Posterior vena cava (tissue), 2 donors: ENCODE measurements at places on chromosomes 1 and 21.

- DNase-seq: no peak
These were observed 71.5 kb downstream of the USP24 start for GRCh38 chr1:55143684-55144083.

DNA sequence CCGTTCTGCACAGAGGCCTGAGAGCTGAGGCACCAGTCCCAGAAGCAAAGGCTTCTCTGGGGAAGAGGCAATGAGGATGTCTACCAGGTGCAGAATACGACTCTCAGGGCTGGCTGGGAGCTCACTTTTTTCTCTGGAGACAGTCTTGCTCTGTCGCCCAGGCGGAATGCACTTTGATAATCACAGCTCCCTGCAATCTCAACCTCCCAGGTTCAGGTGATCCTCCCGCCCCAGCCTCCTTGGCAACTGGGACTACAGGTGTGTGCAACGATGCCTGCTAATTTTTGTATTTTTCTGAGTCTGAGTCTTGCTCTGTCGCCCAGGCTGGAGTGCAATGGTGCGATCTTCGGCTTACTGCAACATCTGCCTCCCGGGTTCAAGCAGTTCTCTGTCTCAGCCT, 17.6 kb downstream of the NADK start:
- no peak for DNase-seq

DNA sequence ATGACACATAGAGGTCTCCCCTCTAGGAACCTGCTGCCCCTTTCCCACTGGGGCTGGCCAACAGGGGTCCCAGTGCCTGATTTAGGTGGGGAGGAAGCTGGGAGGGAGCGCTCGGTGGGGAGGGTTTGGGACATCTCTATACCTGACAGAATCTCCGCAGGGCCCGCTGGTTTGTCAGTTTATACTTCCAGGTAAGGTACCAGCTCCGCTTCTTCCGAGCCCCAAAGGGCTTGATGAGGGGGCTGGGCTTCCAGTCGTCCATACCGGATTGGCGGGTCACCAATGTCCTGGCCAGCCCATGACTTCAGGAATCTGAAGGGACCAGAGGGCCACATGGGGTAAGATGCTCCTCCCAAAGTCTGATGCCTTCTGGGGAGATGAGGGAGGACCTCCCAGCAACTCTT, 672 bp downstream of the POMGNT1 start:
- DNase-seq: no peak

DNA sequence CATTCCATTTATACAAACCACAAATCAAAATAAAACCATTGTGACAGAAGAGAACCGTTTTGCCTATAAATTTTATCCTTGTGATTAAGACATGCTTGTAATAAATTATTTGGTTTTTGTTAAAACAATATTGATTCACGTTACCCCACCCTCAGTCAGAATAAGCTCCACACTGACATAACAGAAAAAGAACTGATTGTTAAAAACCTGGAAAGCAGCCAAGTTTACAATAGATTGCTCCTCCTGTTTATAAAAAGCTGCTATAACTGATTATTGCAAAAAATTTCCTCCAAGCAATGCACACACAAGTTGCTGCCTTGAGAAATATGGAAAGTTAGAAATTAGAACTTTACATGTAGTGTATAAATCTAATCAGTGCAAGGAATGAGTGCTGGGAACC, 263.5 kb downstream of the SETD4 start:
- no peak for DNase-seq

- no peak for DNase-seq
These were observed 11.9 kb downstream of the PIGV start for GRCh38 chr1:26799479-26800142.

DNA sequence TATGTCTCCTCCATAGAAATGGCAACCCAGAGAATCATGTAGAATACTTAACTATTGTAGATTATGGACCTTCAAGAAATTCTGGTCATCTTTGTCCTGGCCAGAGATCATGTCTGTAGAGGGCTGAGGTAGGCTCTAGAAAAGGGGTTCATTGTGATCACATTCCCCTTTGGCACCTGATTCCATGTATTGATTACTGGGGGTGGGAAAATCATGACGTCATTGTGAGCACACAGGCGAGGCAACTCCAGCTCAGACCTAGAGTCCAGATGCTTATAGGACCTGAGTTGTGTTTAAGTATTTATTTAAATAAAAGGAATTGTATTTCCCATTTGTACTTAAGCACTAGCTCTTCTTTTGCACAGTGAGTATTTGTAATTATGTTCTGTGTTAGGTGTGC, 93.1 kb downstream of the OSBPL9 start:
- DNase-seq: no peak

- no peak for DNase-seq
These were observed 38.6 kb upstream of the ADAMTS1 start for GRCh38 chr21:26883768-26884167.

DNA sequence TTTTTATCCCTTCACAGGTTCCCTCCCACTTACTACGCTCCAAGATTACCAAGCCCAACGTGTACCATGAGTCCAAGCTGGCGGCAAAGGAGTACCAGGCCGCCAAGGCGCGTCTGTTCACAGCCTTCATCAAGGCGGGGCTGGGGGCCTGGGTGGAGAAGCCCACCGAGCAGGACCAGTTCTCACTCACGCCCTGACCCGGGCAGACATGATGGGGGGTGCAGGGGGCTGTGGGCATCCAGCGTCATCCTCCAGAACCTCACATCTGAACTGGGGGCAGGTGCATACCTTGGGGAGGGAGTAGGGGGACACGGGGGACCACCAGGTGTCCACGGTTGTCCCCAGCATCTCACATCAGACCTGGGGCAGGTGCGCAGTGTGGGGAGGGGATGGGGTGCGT, 65.7 kb downstream of the POFUT2 start:
- no peak for DNase-seq

- DNase-seq: no peak
These were observed 19.7 kb downstream of the ACBD6 start for GRCh38 chr1:180482425-180483275.

- peak; percentile 64 for DNase-seq
These were observed 40.8 kb downstream of the CDK18 start for GRCh38 chr1:205545001-205545919.

DNA sequence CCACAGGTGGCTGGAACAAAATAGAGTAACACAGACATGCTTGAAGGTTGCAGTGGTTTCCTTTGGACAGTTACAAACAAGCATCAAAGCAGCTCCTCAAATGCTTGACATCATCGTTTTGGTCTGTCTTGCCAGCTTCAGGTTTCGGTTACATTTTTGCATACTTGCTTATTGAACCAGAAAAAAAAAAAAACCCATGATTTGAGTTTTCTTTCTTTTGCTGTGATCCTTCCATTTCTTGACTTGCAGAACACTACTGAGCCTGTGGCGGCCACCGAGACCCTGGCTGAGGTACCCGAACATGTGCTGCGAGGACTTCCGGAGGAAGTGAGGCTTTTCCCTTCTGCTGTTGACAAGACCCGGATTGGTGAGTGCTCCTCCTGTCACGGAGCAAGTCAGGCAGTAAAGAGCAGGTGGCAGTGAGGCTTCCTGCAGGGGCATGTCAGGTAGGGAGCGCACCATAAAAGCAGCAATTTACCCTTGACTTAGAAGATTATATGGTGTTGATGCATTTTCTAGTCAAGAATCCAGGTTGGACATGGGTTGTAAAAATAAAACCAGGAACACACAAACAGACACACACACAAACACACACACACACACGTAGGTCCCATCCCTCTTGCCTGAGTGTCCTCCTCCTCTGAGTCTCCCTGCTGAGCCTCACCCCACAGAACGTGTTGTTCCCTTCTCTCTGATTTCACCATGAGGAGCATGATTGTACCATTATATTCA, 30.9 kb downstream of the PRDM2 start:
- peak; percentile 81 for DNase-seq

DNA sequence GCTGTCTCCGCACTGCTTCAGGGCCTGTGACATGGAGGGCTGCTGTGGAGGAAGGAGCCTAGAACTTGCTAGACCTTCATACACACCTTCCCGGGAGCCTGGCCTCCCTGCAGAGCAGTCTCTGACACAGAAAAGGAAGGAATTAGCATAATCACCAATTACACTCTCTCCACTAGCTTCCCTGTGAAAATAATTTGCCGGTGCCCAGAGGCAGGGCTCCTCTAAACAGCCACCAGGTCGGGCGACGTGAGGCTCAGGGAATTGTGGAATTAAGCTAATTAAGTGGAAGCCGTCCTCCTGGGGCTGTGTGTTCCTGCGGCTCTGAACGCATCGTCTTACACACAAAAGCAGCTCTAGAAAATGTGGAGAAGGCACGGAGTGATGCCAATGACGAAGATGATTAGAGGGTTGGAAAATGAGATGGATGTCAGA, 82.6 kb downstream of the NENF start:
- DNase-seq: no peak

- DNase-seq: peak; percentile 68
These were observed 15.5 kb downstream of the TRPM2 start for GRCh38 chr21:44368711-44369446.

GRCh38 chr1:160734301-160734700, 4.7 kb upstream of the SLAMF7 start:
- no peak for DNase-seq

DNA sequence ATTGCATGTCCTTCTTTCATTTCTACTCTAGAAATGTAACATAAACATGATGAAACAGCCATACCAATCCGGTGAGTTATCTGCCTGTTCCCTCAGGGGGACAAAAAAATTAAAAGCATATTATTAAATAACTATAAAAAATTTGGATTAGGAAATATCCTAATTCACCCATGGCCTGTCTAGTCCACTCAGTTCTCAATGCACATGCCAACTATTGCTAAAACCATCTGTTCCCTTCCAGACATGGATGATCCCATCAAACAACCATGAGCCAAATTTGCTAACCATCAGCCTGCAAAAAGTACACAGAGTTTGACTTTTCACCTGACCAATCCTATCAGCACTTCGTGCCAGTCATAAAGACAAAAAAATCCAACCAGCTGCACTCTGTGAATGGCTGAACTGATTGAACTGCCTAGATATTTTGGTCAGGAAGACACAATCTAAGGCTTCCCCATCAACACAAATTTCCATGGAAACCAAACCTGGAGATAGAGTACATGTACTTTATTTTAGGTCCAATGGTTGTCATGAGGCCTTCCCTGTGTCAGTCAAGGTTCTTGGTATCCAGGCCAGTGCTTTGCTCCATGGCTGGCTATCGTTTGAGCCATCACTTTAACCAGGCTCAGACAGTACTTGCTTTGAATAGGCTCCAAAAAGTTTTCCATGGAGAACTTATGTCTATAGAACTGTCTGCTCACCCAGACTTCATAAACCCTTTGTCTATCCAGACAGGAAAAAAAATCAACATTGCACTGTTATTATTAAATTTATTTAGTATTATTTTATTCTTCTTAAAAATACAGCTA, 570.8 kb downstream of the LTN1 start:
- no peak for DNase-seq

- no peak for DNase-seq
These were observed 125.2 kb downstream of the COQ8A start for GRCh38 chr1:227065311-227065710.

- no peak for DNase-seq
These were observed 33.5 kb upstream of the ITPKB start for GRCh38 chr1:226772446-226773139.

DNA sequence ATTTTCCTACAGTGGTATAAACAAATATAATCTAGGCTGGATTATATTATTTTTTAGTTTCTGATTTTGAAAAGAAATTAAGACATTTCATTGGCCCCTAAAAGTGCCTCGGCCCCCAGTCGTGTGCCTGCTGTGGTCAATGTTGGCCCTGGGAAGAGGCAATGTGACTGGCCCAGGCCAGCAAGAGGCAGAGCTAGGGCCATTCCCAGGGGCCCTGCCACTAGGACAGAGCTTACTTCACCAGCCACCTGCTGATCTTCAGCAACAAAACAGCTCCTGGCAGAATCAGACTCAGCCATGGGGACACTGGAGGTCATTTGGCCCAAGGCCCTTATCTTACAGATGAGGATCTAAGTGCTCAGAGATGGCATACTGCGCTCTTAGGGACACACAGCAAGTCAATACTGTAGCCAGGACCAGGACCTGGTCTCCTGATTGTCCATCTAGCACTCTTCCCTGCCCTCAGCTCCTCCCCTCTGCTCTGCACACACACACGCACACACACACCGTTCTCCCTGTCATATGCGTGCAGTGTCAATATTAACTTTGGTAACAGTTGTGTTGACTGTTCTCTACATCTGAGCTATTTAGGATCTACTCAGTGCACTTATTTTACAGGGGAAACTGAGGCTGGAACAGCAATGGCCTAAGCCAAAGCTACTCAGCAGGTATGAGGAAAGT, 16.6 kb upstream of the KLHDC7A start:
- DNase-seq: peak; percentile 22

- no peak for DNase-seq
These were observed 1188.2 kb upstream of the B3GALT2 start for GRCh38 chr1:194374649-194375048.

DNA sequence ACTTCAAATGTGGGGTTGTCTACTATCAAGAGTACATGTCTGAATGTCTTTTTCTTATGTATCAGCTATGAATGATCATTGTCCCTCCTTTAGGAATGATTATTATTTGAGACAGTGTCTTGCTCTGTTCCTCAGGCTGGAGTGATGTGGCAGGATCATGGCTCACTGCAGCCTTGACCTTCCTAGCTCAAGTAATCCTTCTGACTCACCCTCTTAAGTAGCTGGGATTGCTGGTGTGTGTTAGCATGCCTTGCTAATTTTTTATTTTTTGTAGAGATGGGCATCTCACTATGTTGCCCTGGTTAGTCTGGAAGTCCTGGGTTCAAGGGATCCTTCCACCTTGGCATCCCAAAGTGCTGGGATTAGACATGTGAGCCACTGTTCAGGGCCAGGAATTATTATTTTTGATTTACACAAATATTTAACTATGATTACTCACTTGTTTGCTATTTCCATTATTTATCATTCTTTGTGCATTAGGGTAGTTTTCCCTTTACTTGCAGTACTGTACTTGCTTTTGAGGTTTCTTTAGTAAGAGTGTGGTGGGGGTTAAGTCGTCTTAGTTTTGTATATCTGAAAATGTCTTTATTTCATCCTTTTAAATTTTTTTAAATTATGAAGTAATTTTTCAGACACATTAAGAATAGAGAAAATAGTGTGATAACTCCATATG, 12.8 kb downstream of the S100A7 start:
- no peak for DNase-seq

DNA sequence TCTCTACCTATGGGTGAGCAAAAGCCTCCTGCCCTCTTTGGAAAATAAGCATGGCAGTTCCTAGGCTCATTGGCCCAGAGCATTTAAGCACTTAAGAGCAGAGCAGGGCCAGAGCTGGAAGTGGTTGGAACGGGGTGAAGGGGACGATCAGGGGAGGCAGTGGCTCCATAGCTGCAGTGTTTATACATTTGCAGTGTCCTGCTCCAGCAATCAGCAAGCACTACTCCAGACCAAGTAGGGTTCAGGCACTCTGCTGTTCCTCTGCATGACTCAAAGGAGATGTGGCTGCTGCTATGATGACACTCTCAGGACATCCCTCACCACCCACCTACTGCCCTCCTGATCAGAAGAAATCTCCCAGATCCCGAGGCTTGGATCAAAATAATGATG, 55.0 kb downstream of the TRABD2B start:
- DNase-seq: no peak
